ENCODE measurements at places on chromosomes 16 and 17.
A peak's percentile ranks its signal among the peaks of the same experiment; 100 is the strongest.

- DNase-seq: no peak
Observed at GRCh38 chr17:70072546-70073309, 2.3 kb upstream of the KCNJ16 start.

DNA sequence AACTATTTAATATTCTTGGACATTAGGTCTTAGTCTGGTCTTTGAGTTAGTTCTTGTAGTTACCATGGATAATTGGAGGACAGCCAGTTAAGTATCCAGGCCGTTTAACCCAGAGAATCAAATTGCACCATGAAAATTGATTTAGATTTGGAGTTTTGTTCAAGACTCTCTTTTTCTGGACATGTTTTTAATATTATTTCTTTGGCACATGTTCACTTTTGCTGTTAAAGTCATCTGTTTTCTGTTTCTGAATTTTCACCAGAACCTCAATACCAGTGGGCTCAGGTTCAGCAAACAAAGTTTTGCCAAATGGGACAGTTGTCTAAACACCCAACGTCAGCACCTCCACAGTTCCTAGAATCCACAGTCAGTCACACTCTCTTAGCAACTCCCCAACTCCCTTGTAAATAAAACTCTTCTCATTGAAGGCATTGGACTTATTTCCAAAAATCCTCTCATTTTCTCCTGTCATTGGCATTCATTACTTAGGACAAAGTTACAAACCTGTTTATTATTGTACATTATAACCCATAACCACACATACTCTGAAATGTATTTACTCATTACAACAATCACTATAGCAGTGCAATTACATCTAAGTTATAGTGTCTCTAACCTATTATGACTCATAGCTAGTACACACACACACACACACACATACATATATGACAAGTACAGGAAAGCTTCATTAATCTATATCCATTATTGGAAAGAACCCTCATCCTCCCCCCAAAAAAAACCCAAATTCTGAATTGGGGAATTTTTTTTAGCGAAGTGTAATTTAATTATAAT lies 33.5 kb upstream of the DNAH9 start:
- DNase-seq: no peak

- peak; percentile 59 for DNase-seq
Observed at GRCh38 chr17:42405963-42406495, 17.0 kb downstream of the CAVIN1 start.

DNA sequence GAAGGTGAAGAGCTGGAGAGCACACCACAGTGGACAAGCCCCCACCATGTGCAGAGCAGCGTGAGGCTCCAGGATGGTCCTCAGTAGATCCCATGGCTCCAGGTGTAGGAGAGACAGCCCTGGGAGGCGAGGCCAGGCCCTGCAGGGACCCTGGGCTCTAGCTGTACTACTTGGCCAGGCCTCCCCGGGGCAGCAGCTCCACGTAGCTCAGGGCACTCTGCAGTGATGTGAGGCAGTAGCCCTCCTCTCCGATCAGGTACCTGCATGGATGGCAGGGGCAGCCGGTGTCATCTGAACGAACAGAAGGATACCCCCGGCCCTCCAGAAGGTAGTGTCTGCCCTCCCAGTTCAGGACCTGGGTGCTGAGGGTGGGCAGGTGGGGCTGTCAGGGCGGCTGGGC lies 6.2 kb upstream of the SPATA2L start:
- DNase-seq: no peak

DNA sequence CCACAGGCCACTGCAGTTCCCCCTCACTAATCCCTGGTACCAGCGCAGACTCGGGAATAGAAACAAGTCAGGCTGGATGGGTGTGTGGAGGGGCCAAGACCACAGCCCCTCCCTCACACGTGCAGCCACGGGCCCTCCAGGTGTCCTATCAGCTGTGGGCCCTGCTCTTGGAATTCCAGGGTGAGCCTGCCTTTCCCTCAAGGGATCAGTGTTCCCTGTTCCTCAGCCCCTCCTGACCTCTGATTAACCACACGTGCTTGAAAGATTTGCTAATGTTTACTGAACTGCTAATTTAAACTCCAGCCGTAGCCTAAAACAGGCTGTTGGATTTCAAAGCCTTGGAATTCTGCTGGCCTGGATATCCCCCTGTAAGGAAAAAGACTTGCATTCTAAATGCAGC lies 146.4 kb downstream of the SOCS1 start:
- DNase-seq: peak; percentile 62

DNA sequence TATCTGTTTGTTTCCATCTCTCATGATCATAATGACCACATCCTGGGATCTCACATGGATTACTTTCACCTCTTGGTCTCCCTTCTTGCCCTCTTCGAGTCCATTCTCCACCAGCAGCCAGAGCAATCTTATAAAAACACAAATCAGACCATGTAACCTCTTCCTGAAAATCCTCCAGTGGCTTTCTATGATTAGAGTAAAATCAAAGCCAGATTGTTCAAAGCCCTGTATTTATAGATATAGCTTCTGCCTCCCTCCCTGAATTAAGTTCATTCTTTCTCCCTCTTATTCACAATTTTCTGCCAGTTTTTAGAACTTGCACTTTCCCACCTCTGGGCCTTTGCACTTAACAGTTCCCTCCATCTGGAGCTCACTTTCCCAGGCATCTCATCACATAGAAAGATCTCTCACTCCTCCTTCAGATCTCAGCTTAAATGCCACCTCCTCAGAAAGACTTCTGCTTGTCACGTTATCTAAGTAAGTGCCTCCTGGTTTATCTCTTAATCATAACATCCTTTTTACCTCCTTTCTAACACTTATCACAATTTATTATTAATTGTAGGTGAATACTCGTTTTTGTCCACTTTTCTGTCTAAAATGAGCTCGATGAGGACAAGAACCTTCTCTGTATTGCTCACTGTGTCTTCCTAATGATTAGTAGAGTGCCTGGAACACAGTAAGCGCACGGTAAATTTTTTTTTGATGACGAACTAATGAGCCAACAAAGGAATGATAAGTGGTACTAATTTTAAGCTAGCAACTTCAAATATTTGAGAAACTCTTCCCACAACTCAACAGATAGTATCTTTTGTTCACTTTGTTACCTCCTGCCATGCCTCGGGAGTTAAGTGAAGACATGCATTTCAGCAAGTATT lies 80.5 kb downstream of the CYB561 start:
- no peak for DNase-seq

GRCh38 chr17:73265646-73266640 lies 4.3 kb upstream of the CPSF4L start:
- no peak for DNase-seq

- no peak for DNase-seq
Observed at GRCh38 chr17:66178642-66179041, 13.3 kb downstream of the CEP112 start.

GRCh38 chr16:7140899-7141298 lies 191.7 kb upstream of the RBFOX1 start:
- no peak for DNase-seq

GRCh38 chr17:82674656-82675475 lies 23.6 kb downstream of the RAB40B start:
- DNase-seq: no peak

DNA sequence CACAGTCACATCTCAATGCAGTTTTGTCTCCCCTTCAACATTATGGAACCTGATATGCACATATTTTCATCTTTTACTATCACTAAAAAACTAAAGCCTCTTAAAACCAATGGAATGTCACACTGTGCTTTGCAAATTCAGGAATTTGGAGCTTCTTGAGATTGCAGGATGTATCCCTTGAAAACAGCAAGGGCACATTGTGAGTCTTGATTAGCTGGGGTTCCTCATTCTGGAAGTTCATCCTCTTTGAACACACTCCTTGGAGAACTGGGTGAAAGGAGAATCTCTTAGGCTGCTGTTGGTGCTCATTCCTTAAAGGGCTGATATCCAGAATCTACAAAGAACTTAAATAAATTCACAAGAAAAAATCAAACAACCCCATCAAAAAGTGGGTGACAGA lies 21.1 kb upstream of the MYOCD start:
- no peak for DNase-seq

DNA sequence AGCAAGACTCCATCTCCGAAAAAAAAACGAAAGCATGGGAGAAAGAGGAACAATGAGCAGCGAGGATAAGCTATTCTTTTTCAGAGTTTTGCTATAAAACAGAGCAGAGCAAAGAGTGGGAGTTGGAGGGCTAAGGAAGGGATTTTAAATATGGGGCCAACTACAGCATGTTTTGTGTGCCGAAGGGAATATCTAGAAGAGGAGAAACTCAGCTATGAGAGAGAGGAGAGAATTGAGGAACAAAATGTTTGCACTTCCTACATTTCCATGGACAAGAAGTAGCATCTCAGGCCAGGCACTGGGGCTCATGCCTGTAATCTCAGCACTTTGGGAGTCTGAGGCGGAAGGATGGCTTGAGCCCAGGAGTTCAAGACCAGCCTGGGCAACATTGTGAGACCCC lies 13.1 kb upstream of the GRB2 start:
- DNase-seq: no peak

- DNase-seq: no peak
Observed at GRCh38 chr16:59701963-59702930, 968.1 kb upstream of the GOT2 start.

GRCh38 chr17:42101513-42102292 lies 3.4 kb upstream of the ZNF385C start:
- peak; percentile 76 for DNase-seq

GRCh38 chr16:55045756-55046460 lies 115.2 kb downstream of the IRX5 start:
- DNase-seq: no peak

DNA sequence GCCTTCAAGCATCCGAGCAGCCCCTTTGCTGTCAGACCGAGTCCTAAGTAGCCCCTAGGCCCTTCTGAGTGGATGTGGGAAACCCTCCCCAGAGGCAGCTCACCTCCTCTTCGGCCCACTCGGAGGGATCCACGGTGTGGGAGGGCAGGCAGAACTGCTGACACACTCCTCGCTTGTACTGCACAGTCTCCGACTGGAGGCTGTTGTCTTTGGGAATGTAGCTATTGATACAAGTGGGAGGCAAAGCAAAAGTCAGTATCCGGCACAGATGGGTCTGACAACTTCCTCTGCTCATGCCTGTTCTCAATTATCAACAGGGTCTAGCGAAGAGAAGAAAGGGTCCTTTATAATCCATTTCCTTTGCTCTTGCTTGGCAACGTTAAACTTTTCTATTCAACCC lies 25.9 kb upstream of the FOXJ1 start:
- DNase-seq: no peak

GRCh38 chr16:49019081-49019633 lies 262.5 kb downstream of the CBLN1 start:
- peak; percentile 50 for DNase-seq

DNA sequence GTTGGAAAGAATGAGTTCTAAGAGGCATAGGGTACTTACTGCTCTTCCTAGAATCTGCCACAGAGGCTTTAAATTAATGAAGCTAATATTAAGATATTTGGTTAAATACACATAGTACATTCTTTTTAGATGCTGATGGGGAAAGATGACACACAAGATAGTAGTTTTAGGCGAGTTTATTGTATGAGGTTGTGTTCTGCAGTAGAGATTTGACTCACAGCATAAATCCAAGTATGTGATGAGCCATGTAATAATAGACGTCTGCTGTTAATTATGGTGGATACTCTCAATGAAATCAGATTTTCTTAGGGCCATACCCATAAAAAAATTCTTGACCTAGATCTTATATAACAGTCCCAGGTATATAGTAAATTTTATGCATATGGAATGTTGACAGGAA lies 8.0 kb downstream of the TNRC6C start:
- no peak for DNase-seq

DNA sequence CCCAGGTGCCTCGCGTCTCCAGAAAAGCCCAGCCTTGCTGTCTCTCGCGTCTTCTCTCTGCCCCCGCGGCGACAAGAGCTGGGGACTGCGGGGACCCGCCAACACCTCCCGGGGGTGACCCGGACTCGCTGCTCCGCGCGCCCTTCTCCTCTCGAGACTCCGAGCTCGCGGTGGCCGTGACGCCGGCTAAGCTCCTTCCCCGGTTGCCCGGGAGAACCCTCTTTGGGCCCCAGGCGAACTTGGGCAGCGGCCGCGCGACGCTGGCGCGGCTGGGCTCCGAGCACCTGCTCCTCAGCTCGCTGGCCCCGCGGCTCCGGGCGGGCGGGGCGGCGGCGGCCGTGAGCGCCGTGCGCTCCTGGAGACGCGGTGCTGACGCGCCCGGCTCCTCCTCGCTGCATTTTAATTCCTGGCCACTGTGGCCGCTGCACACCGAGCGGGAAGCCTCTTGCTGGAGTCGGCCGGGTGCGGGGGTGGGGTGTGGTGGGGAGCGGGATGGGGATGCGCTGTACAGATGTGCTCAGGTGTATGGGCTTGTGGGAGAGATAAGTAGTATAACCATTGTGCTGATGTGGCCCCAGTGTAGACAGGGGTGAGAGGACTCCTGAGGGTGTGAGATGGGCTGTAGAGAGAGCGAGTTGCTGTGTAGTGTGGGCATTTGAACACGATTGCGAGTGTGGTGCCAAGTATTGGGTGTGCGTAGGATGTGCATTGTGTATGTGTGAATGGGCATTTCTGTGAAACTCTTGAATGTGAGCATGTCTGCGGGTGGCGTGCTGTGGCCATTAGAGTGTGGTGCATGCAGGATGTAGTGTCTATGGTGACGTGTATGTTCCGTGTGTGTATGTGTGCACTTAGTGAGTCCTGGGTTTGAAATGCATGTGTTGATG lies at the start of gene ASIC2:
Gene ASIC2 (minus strand): TSS at position 315 of the 887 bp plus-strand sequence.
- DNase-seq: peak; percentile 63

DNA sequence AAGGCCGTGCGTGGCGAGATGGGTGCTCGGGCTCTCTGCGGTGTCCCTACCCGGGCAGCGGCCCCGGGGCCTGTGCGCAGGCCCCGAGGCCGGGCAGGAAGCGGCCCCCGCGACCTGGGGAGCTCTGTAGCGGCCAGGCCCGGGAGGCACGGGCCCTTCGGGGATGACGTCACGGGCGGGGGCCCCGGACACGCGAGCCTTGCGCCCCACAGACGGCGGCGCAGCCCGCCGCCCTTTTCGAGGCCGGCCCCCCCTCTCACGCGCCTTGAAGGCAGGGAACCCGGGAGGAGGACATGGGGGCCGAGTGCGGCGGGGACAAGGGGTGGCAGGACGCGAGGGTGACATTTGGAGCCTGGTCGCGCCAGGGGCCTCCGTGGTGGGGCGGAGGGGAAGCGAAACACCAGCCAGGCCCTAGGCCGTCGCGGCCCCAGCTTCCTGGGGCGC lies 1.1 kb downstream of the RAI1 start:
- DNase-seq: peak; percentile 76

- DNase-seq: no peak
Observed at GRCh38 chr17:51995797-51996403, 162.6 kb downstream of the CA10 start.

DNA sequence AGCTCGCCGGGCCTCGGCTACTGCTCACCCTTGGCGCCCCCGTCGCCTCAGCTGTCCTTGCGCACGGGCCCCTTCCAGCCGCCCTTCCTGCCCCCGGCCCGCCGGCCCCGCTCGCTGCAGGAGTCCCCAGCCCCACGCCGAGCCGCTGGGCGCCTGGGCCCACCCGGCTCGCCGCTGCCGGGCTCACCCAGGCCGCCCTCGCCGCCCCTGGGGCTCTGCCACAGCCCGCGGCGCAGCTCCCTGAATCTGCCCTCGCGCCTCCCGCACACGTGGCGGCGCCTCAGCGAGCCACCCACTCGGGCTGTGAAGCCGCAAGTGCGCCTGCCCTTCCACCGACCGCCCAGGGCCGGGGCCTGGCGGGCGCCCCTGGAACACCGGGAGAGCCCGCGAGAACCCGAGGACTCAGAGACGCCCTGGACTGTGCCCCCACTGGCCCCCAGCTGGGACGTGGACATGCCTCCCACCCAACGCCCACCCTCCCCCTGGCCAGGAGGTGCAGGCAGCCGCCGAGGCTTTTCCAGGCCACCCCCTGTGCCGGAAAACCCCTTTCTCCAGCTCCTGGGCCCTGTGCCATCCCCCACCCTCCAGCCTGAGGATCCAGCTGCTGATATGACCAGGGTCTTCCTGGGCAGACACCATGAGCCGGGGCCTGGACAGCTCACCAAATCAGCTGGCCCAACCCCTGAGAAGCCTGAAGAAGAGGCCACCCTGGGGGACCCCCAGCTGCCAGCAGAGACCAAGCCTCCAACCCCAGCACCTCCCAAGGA lies 12.8 kb downstream of the MYO15A start:
- no peak for DNase-seq

Measured in foreskin fibroblast (primary cell).